ENCODE measurements at places on chromosomes 7 and 10.

DNA sequence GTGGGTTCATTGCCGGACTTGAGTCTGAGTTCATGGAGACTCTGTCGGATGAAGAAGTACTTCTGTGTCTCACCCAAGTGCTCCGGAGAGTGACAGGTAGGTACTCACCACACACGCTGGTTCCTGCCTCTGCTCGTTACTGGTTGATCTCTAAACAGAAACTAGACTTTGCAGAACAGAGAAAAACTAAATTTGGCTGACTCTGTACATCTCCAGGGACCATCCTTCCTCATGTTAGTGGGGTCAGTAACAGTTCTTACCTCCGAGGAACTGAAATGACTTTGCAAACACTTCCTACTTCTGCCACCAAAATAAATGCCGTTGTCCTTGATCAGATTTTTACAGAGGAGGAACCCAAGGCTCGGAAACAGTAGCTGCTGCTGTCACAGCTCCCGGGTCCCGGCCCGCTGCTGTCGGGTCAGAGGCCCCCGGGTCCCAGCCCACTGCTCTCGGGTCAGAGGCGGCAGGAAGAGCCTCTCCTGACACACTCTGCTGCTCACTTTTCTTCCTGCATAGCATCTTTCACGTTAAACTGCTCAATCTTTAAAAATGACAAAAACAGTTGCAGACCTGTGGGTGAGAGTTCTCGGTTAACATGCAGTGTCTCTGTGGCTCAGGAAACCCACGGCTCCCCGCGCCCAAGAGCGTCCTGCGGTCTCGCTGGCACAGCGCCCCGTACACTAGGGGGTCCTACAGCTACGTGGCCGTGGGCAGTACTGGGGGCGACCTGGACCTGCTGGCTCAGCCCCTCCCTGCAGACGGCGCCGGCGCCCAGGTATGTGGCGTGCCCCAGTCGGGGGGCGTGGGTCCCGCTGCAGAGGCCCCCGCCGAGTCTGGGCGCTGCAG lies 4.8 kb upstream of the MTG1 start:
- DNase-seq, result no peak

GRCh38 chr10:123522702-123523312 lies 143.3 kb upstream of the GPR26 start:
- DNase-seq, result no peak

GRCh38 chr10:121076776-121077715 lies 225.9 kb downstream of the WDR11 start:
- no peak for DNase-seq

DNA sequence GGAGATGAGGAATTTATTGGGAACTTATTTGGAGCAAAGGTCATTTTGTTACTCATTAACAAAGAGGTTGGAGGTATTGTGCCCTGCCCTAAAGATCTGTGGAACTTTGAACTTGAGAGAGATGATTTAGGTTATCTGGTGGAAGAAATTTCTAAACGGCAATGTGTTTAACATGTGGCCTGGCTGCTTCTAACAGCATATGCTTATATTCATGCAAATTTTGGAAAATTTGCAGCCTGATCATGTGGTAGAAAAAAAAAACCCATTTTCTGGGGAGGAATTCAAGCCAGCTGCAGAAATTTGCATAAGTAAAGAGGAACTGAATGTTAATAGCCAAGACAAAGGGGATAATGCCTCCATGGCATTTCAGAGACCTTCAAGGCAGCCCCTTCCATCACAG lies 10.7 kb upstream of the PANK1 start:
- no peak for DNase-seq

DNA sequence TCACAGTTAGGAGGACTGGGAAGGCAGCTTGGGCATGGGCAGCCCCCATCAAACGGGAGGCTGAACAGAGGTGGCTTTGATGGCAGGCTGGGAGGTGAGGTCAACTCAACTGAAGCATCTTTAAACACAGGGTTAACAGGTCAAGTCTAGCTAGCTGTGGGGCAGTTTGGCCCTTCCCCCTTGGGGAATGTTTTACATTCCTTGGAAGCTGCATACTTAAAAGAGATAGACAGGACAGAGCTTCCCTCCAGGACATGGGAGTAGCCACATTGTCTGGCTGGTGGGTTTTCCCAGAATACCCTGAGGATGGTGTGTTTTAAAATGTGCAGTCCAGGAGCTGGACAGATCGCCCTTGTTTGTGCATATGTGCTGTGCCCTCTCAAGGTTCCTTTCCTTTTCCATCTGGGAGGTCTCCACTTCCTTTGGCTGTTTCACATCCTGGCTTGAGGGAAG lies 6.8 kb upstream of the RASSF4 start:
- DNase-seq, result no peak

DNA sequence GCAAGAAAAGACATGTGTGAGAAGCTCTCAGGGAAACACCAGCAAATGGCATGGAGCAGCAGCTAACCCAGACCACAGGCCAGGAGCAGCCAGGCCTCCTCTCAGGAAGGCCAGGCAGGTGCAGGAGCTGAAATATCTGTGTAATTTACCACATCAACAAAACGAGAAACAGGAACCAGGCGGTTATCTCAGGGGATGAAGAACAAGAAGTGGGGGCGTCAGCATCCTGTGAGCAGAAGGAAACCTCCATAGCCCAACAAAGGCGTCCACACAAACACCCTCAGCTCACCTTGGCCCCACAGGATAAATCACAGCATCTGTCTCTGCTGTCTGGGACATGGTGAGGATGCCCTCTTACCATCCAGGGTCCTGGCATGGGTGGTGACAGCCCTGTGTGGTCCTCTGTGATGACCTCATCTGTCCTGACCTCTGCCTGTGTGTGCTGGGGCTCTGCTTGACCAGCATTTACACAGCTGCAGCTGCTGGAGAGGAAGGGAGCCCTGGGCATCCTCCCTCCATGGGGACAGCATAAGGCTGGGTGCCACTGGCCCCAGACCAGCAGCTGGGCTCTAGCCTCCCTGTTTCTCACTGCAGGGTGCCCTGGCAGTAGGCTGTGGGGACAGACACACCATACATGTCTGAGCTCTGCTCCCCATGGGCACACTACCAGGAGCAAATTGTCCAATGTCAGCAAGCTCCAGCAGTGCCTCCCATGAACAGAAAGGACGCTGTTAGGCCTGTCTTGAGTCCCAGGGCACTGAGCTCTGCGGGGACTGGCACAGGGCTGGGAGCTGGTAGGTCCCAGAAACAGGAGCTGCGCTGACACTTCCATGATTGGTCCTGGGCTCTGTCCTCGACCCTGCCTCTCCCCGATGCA lies 34.6 kb downstream of the ANXA8 start:
- no peak for DNase-seq

GRCh38 chr10:129035052-129035827 lies 431.8 kb upstream of the MGMT start:
- no peak for DNase-seq

DNA sequence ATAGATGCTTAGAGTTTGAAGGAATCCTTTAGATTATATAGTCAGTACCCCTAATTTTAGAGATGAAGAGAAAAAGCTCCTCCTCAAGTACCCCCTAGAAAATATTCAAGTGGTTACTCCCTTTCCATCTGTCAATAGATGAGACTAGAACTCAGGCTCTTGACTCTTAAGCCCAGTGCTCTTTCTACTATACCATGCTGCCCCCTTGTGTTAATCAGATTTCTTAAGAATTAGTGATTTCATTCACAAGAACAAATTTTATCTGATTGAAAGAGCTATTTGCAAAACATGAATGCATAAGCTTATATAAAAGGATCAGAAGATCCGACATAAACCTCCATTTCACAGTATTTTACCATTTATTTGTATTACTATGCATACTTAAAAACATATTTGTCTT lies 179.3 kb downstream of the TFEC start:
- peak; percentile 20 for DNase-seq

GRCh38 chr7:112668561-112668960 lies 121.6 kb downstream of the TMEM168 start:
- DNase-seq, result no peak

DNA sequence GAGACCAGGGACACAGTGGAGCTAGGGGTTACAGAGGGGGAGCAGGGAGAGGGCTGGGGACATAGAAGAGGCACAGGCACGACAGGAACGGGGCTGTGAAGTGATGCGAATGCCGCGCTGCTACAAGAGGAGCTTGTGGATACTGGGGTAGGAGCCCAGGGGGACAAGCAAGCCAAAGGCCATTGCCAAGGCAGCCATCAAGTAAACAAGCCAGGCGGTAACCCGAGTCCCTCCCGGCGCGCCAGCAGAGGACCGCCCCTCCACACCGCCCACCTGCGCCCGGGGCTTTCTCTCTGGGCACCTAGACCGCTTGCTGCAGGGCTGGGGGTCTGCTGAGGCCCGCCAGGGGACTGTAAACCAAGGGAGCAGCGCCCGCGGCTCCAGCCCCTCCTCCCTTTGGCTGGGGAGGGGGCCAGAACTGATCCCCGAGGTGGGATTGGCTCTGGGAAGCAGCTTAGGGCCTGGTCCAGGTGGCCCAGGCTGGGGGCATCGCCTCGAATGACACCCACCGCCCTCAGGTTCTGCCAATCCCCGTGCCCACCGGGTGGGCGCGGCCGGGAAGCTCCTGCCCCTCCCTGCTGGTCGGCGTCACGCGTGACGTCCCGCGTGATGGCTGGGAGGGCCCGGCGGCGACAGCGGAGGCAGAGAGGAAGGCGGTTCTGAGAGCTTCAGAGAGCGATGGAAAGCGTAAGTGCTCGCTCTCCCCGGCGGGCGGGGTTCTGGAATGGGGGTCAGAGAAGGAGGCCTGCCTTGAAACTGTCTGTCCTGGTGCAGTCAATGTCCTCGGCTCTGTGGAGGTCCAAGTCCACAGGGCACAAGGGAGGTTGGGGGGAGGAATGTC lies 982 bp downstream of the SFXN3 start:
- peak; percentile 40 for DNase-seq
